ENCODE measurements at places on chromosomes 13 and 19.
A peak's percentile ranks its signal among the peaks of the same experiment; 100 is the strongest.

- DNase-seq: no peak
Observed at GRCh38 chr13:43150369-43151207, 127.2 kb downstream of the DNAJC15 start.

GRCh38 chr19:46451352-46451751, 20.0 kb downstream of the PNMA8A start:
- no peak for DNase-seq

DNA sequence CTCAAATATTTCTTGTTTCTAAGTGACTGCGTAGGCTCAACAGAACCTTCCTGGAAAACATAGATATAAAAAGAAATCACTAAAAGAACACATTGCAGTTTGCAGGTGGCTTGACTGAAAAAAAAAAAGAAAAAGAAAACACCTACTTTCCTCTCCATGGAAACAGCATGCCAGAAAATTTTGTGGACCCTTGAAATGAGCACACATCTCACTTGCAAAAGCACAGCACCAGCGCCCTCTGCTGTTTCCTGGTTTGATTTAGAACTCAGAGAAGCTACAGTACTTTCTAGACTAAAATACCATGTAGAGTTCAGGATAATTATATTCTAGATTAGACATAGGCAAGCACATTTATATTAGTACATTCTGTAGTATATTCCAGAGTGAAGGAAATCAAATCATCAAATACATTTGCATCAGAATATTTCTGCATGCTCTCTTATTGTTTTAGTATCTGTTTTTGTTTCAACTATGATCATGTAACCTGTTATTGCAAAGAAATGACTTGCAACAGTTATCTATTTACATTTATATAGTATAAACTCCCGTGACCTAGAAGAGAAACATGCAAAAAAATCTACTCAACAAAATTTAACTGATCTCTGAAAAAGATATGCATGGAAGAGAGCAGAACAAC, 22.3 kb upstream of the XPO4 start:
- peak; percentile 94 for DNase-seq

- no peak for DNase-seq
Observed at GRCh38 chr19:19270749-19271571, 2.1 kb downstream of the TM6SF2 start.

DNA sequence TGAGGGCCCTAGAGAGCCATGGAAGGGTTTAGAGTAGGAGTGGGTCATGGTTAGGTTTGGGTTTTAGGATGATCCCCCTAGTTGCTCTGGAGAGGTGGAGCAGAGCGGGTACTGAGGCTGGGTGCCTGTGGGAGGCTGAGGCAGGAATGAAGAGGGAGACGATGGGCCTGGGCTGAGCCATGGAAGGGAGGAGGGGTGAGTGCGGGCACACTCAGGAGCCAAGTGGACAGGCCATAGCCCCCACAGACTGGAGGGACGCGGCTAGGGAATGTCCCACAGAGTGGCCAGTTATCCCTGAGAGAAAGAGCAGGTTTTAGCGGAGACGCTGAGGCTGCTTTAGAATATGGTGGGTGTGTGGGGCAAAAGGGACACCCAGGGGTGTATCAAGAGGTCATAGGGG, 6.0 kb upstream of the CATSPERG start:
- DNase-seq: no peak

- no peak for DNase-seq
Observed at GRCh38 chr13:35565273-35565672, 88.8 kb upstream of the MAB21L1 start.

Measured in adipocyte (in vitro differentiated cells).